Natural killer cell (primary cell): ENCODE measurements at places on chromosomes 3 and 15. TPM values are rescaled to one million over a fixed set of nuclear protein-coding genes. Genes with fewer than 3 reads are reported as not detected.

DNA sequence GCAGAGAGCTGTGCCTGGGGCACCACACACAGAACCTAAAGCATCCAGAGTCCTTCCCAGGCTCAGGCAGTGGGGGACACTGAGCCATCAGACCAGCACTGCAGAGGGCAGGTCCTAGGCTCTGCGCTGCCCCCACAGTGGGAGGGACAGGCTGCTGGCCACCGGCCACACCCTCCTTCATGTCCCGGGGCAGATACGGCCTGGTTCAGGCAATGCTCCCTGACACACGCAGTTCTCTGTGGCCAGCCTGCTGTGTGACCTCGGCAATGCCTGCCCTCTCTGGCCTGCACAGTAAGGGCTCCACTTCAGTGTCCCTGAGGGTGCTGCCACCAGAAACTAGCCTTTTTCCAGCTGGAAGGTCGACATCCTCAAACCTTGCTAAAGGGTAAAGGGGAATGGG is 12.4 kb downstream of the LINGO1 start:
- DNase-seq: no peak

FOXL2 gene
- not detected for total RNA-seq

DNA sequence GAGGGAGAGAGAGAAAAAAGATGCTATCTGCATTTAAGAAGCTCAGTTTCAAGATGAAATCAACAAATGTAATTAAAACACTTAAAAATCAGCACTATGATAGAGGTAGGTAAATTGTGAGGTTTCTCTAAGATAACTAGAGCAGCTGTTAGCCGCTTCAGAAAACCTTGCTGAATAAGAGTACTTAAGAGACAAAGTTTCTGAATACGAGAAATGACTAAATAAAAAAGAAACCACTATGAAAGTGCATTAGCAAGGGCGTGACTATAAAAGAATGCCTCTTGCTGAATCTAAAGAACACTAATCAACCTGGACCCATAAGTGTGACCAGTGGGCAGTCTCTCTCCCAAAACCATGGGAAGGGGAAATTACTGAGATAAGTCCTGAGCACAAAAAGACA is 41.8 kb downstream of the IQCB1 start:
- DNase-seq: no peak

- no peak for DNase-seq
Measured at GRCh38 chr3:13475871-13476590, 4.1 kb upstream of the HDAC11 start.
